ENCODE measurements at places on chromosomes 7 and 10.

DNA sequence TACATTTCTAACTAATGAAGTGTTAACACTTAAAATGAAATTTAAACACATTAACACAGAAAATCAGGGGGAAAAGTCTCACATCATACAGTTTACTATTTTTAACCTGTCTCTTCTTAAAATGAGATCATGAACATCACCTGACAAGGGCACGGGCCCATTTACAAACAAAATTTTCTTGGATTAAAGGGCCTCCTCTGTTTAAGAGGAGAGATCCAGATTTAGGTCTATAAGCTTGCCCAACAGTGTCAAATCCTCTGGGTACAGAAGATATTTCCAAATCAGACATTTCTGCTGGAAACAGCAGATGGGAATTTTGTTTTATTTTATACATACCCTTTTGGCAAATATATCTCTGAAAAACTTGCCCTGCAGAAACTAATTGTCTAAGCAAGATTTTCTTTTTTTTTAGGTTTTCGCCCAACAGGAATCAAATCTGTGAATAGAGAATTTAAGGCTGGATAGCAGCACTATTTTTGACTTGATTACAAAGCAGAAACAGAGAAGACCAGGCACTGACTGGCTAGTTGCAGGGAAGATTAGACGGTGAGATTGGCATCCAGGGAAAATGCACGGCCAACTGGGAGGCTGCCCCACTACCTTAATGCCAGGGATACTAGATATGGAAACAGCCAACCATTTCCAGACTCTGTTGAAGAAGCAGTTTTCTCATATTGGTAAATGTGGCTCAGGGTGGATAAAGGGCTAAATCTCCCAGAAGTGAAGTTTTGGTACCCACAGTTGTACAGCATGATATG is 173.4 kb downstream of the LRRN3 start:
- DNase-seq = no peak

GRCh38 chr7:157771-158625 is 34.4 kb upstream of the FAM20C start:
- no peak for DNase-seq

- no peak for DNase-seq
Measured at GRCh38 chr7:70630818-70631457, 501.0 kb upstream of the GALNT17 start.

GRCh38 chr7:139673230-139673629 is 104.6 kb downstream of the HIPK2 start:
- no peak for DNase-seq

DNA sequence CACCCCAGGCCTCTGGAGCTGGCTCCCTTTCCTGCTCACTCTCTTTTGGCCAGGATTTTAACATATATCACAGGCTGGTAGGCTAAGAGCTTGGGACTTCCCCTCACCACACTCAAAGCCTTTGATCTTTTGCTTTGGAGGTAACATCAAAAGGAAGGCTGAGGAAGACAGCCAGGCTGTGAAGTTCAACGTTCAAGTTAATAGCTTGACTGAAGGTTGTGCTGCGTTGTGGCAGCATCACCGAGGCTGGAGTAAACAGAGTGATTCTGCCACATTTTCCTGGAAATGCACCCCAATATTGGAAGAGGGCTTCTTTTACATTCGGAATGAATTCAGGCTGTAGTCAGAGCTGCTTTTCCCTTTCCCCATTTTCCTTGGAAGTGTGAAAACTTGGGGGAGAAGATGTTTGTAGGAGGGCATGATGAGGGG is 57.3 kb downstream of the TCF7L2 start:
- peak; percentile 68 for DNase-seq

DNA sequence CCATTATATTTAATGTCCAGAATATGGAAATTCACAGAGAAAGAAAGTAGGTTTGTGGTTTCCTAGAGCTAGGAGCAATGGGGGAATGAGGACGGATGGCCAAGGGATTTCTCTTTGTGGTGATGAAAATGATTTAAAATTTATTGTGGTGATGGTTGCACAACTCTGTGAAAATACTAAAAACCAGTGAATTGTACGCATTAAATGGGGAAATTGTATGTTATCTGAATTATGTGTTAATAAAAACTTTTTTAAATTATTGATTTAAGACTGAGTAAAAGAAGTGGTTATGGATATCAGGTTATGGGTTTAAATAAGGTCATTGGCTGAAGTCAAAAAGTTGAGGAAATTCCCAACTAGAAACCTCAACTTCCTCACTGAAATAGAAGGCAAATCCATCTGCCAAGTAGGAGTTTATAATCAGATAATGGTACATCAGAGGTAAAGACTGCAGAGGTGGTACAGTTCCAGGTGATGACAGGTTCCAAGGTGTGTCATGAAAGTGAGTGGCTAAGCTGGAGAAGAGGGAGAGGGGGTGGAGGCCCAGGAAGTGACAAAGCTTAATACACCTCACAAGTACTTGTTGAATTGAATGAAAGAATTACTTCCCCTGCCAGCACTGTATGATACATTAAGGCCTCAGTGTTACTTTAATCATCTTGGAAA is 68.9 kb upstream of the CCDC71L start:
- no peak for DNase-seq

DNA sequence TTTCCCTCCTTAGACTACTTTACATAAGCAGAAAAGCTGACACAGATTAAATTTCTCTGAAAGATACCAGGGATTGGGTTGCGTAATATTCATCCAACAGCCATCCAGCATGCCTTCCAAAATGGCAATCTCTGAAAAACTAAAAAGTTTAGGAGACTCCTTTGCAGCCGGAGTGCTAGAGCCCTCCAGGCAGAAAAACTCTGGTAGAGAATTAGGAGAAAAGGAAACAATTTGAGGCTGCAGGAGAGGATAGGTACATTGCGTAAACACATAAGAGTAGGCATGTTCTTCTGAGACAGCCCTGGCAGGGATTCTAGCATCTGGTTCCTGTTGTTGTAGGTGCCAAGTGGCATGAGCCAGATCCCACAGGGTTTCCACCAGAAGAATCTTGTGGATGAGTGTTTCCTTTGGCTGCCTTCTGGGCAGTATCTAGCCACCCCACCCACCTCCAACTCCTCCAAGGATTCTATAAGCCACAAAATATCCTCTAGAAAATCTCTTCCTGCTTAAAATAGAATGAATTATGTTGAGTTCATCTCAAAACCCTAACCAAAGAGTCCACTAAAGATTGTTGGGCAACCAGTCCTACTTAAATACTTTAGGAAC is 402.4 kb downstream of the HGF start:
- no peak for DNase-seq

DNA sequence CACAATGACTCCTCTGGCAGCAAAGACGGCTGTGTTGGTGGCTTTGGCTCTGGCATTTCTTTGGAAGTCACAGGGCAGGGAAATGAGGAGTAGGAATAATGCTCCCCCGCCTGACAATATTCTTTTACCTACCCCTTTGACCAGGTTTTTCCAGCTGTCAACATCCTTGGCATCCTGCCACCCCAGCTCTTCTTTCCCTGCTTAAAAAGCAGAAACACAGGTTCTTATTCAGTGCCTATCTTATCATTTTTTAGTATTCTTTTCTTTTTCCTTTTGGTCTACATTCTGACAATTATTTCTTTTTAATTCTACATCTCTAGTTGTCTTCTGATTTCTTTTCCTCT is 97.7 kb downstream of the CREB5 start:
- no peak for DNase-seq

DNA sequence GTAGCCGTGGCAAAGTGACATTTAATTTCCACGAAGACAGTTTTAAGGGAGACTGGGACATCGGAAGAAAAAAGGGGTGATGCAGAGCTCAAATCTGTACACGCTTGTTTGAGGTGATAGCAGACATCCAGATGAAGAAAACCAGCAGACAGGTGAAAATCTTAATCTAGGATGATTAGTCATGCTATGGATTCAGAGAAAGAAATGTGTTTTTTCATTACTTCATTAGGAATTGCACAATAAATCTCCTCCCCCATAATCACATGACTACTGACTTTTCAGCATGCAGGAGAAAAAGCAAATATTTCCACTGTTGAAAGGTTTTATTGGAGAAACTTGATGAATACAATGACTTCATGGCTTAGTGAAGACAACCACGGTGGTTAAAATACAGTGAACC is 2.5 kb downstream of the NUDT5 start:
- no peak for DNase-seq

- DNase-seq = no peak
Measured at GRCh38 chr10:95475827-95476468, 85.2 kb downstream of the SORBS1 start.

GRCh38 chr10:117946525-117947070 is 100.1 kb downstream of the RAB11FIP2 start:
- DNase-seq = no peak

GRCh38 chr7:93029056-93029455 is 88.7 kb downstream of the SAMD9 start:
- no peak for DNase-seq

GRCh38 chr7:45999541-45999940 is 78.5 kb upstream of the IGFBP3 start:
- DNase-seq = no peak

DNA sequence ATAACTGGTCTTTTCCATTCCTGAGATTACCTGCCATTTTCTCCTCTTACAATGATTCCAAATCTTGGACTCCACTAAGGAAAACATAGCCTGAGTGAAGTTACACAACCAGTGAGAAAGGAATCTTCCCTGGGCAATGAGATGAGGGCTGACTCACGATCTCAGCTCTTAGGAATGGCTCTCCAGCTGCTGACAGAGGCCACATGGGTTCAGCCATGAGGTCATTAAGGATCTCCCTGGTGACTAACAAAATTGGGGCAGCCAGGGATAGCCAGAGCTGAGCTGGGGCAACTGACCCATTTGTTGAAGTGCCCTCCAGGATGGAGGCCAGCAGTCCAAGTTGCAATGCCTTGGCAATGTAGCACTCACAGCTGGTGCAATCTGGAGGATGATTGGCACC is 78.7 kb upstream of the MKLN1 start:
- no peak for DNase-seq

GRCh38 chr7:108076156-108076555 is 54.0 kb downstream of the LAMB4 start:
- no peak for DNase-seq

- DNase-seq = no peak
Measured at GRCh38 chr7:110507832-110508231, 583.1 kb upstream of the LRRN3 start.

DNA sequence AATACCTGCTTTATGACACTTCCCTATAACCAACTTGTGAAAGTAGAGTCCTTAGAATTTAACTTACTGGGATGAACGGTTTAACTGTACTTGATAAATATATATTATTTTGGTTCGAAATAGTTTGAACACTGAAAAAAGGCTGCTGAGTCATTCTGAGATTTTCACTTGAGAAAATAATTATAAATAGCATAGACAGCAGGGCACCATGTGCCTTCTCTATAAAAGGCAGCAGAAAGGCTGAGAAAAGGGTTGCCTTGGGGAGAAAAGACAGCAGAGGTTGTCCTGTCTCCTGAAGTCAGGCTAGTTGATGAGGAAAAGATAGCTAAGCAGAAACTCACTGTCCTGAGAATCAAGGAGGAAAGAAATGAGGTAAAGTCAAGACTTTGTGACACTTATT is 92.4 kb downstream of the CTTNBP2 start:
- DNase-seq = no peak

DNA sequence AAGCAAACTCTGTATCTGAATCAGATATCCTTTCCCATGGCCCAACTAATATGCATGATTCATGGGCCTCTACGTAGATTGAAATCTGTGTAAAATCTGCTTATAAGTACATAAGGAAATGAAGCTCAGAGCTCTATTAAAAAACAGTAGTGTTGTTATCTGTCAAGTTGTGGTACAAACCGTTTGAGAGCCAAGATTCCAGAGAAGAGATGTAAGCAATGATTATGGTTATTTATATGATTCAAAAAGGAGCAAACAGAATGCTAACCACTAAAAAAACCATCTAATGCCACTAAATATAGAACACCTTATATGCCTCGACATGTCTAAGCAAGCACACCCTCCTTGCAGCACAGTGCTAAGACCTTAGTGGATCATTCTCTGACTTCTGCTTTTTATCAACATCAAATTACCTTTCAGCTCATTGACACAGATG is 26.6 kb downstream of the RPP38 start:
- DNase-seq = no peak

GRCh38 chr10:113292086-113292485 is 260.8 kb upstream of the HABP2 start:
- DNase-seq = no peak

GRCh38 chr7:131909151-131909768 is 352.8 kb upstream of the PODXL start:
- no peak for DNase-seq

- no peak for DNase-seq
Measured at GRCh38 chr7:85995101-85995500, 648.6 kb upstream of the GRM3 start.

GRCh38 chr10:59885430-59886134 is 20.8 kb downstream of the CCDC6 start:
- DNase-seq = no peak

- no peak for DNase-seq
Measured at GRCh38 chr7:24291271-24291670, 7.3 kb downstream of the NPY start.

DNA sequence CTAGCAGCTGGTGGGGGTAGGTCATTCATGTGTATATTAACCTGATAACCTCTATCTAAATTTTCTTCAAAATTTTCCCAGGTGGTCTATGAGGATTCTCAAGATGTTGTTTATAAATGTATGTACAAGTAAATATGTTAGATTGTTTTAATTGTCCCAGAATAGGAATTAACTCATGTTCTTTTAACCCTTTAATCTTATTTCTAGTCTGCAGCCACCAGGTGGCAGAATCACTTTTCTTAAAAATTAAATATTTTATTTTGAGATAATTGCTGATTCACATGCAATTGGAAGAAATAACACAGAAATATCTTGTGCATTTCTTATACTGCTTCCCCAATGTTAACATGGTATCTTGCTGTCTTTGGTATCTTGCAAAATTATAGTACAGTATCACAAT is 589.5 kb downstream of the ARL4A start:
- DNase-seq = no peak

GRCh38 chr7:157855016-157855415 is 518.2 kb downstream of the DNAJB6 start:
- DNase-seq = no peak

DNA sequence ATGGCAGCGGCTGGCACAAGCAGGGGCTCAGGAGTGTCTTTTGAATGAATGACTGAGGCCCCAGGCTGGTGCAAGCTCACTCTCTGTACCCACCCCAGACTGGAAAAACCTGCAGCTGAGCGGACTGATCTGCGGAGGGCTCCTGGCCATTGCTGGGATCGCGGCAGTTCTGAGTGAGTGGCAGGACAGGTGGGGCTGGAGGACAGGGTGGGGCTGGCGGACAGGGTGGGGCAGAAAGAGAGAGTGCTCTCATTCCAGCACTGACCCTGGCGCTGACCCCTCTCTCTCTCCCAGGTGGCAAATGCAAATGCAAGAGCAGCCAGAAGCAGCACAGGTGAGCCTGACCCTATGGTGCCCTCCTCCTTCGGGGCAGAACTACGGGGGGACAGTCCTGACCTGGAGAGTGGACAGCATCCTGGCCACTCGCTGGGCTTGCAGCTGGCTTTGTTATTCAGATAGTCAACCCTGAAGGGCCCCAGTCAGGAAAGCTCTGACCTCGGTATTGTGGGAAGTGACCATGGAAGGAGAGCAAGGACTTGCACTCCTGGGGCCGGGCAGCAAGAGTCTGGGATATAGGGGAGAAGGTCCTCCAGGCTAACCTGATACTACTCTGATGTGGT is 4.1 kb downstream of the FXYD4 start:
- no peak for DNase-seq

GRCh38 chr7:26189697-26190096 is 10.8 kb downstream of the HNRNPA2B1 start:
- DNase-seq = no peak

GRCh38 chr10:58457761-58458616 is 54.7 kb upstream of the BICC1 start:
- DNase-seq = no peak

GRCh38 chr10:127368101-127368500 is 171.7 kb upstream of the INSYN2A start:
- DNase-seq = no peak
